ENCODE measurements at places on chromosomes 13 and 19. TPM values are rescaled to one million over a fixed set of nuclear protein-coding genes. Genes with fewer than 3 reads are reported as not detected.

Gene TMEM150B
- total RNA-seq: not detected

Gene TJP3
- not detected for total RNA-seq

Gene TMEM255B
- total RNA-seq: 0.83 TPM

Gene ERVK3-1
- 26.5 TPM for total RNA-seq

Gene SIGLEC7
- not detected for total RNA-seq

Gene ZNF763
- total RNA-seq: 2.7 TPM

Gene PRR20B
- total RNA-seq: not detected

Gene PGLYRP2
- total RNA-seq: not detected

Gene CARD8
- 11.6 TPM for total RNA-seq

Gene ADGRE3
- not detected for total RNA-seq

Gene NLRP9
- total RNA-seq: not detected

Gene SMIM44
- not detected for total RNA-seq

Gene LYL1
- total RNA-seq: 5.0 TPM

Gene TGFBR3L
- total RNA-seq: 2.7 TPM

Gene ZNF154
- 4.9 TPM for total RNA-seq

Gene NPHS1
- not detected for total RNA-seq

Gene ERFL
- not detected for total RNA-seq

Gene MAP4K1
- total RNA-seq: not detected

Gene GPR108
- total RNA-seq: 47.5 TPM

Gene PNMA8B
- total RNA-seq: 1.2 TPM

Gene RYR1
- total RNA-seq: not detected

Gene VSTM1
- total RNA-seq: not detected

Gene PRKCG
- total RNA-seq: not detected

Gene LILRA2
- not detected for total RNA-seq

Gene ZNF100
- 3.7 TPM for total RNA-seq

Gene ZNF229
- total RNA-seq: 10.5 TPM

Gene DIRAS1
- 0.59 TPM for total RNA-seq

Gene FUT6
- not detected for total RNA-seq

Gene PDE4C
- total RNA-seq: 1.4 TPM

Gene SIGLEC5
- not detected for total RNA-seq

Gene PSG11
- total RNA-seq: not detected

Measured in smooth muscle cell of the umbilical artery (primary cell).